ENCODE measurements at places on chromosomes 4 and X. TPM values are rescaled to one million over a fixed set of nuclear protein-coding genes. Genes with fewer than 3 reads are reported as not detected.

PHOX2B gene
- not detected for total RNA-seq

CTAG1A gene
- total RNA-seq: not detected

VCX3B gene
- not detected for total RNA-seq

FRAS1 gene
- 0.66 TPM for total RNA-seq

ADAMTS3 gene
- not detected for total RNA-seq

VCX gene
- total RNA-seq: 0.23 TPM

NLRP2B gene
- total RNA-seq: not detected

NIPAL1 gene
- total RNA-seq: 8.7 TPM

ADH5 gene
- total RNA-seq: 101 TPM

SLC25A6 gene
- 632 TPM for total RNA-seq

DNA sequence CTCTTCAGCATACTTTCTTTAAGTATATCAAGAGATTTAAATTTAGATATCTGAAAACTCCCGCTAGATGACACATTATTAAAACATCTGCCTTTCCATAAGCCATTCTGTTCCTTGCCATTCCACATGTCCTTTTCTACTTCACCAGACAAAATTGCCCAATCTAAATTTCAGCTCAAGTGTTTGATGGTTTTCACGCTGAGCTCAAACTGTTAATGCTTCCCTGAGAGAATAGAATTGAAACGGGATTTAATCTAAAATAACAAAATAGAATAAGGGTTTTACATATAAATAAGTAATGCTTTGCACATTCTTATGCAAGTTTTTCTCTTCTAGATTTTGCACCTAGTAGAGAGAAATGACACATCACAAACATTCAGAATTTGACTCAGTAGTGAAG lies 764.5 kb upstream of the TENM3 start:
- no peak for DNase-seq

DNA sequence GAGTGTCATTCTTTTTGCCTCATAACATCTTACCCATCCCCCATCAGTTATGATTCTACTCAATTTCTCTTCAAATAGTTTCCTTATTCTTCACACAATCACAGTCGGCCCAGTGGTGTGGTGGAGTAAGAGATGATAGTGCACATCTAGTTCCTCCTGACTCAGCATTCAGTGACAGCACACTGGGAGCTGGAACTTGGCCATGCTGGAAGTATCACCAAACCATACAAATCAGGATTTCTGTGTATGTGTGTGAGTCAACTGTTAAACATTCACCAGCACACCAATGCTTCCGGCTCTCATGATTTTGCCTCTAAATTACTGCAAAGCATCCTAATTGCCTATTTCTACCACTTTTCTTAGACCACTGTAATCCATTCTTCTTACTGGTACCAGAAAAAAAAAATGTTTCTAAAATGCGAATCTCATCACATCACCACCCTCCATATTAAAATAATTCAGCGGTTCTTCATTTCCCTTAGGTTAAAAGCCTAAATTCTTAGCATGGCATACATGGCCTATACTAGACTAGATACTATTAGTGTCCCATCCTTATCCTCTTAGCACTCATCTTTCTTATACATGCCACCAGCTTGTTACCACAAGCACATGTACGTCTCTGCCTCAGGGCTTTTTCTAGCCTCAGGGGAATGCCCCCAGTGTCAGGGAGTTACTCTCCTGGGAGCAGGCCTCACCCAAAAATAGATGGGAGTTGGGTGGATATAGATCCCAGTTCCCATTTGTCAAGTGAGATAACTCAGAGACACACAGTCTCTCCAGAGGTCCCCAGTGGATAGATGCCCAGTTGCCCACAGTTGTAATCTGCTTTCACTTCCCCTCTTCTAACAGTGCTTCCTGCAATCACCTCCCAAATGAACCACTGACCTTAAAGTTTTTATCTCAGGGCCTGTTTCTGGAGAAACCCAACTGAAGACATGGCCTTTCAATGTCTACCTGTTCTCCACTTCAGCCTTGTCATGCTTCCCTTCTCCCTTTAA lies 49.2 kb upstream of the DDX53 start:
- no peak for DNase-seq

DNA sequence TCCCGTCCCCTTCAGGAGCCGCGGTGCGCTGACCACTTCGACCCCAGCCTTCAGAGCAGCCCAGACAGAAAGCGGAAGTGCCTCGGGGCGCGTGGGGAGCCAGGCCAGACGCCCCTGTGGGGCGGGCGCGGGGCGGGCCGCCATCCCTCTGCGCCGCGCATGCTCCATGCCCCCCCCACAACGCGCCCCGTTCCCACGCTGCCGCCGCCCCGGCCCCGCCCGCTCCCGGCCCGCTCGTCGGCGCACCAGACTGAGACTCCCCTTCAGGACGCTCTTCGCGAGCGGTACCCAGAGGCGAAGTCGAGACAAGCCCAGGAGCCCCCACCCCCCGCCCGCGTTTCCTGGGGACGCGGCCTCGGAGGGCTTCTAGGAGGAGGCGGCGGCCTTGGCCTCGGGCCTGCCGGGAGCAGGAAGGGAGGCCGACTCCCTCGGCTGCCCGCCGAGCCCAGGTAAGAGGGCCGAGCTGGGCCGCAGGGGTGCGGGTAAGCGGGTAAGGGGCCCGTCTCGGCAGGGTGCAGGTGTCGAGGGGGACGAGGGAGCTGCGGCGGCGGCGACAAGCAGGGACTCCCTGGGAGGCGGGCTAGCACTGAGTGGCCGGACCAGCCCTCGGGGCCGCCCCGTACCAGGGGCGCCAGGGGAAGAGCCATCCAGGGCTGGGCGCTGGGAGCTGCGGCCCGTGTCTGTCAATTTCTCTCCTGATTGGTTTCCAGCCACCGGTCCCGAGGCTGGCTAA lies at the start of gene ZFP92:
Gene ZFP92 (plus strand): TSS at position 218 of the 733 bp plus-strand sequence. CDS start 6,851 bp downstream, outside the sequence.
- DNase-seq: no peak

- no peak for DNase-seq
Measured at GRCh38 chr4:166228112-166228511, 355.1 kb downstream of the TLL1 start.

GRCh38 chr4:95701500-95702170 lies 138.3 kb upstream of the PDHA2 start:
- DNase-seq: no peak

GRCh38 chrX:19799319-19800182 lies 87.8 kb downstream of the SH3KBP1 start:
- no peak for DNase-seq

- DNase-seq: no peak
Measured at GRCh38 chrX:38882894-38883626, 81.8 kb downstream of the MID1IP1 start.

GRCh38 chrX:37959212-37960021 lies 46.9 kb upstream of the SYTL5 start:
- no peak for DNase-seq

GRCh38 chrX:3244203-3244743 lies 102.2 kb downstream of the MXRA5 start:
- DNase-seq: no peak

DNA sequence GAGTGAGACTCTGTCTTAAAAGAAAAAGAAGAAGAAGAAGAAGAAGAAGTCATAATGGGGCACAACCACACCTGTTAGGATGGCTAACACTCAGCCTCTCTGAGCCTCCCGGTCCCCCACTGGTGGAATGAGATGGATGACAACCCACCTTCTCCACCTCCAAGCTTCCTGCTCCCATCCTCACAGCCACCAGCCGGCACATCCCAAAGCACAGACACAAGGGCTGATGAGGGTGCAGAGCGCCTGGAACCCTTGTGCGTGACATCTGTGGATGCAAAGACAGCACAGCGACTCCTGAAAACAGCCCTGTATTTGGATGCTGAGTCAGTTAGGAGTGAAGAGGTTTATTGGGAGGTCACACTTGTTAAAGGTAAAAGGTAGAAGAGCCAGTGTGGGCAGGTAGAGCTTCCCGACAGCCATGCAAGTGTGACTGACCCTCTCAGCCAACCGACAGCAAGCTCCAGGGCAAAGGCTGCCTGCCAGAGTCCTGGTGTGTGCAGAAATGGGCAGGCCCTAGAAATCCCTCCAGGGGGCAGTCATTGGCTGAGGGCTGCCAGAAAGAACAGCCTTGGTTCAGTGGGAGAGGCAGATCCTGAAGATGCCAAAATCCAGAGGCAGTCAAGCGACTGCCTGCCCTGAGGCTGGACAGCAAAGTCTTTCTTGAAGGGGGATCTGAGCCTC lies 26.6 kb upstream of the MAN2B2 start:
- DNase-seq: no peak

DNA sequence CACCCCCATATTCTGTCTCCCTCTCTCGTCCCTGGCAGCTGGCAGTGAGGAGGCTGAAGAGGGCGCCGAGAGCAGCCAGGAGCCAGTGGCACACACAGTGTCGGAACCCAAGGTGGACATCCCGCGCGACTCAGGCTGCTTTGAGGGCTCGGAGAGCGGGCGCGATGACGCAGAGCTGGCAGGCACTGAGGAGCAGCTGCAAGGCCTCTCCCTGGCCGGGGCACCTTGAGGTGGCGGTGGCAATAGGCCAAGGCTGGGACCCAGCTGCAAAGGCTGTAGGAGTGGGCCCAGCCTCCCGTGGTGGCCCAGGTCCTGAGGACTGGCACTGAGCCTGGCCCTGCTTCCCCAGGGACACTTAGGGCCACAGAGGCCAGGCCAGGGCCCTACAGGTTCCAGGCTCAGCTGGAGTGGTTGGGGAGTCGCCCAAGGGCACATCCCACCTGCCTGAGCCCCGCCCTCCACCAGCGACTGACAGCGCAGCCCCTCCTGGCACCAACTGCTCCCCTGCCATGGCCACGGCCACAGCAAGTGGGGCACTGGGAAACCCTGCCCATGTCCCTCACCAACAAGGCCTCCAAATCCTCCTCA lies 13.9 kb downstream of the SASH3 start:
- no peak for DNase-seq

- DNase-seq: no peak
Measured at GRCh38 chr4:41795796-41796385, 47.4 kb upstream of the PHOX2B start.

- peak; percentile 39 for DNase-seq
Measured at GRCh38 chr4:23333946-23334878, 555.6 kb downstream of the PPARGC1A start.

GRCh38 chr4:152281822-152282221 lies 254.1 kb downstream of the FBXW7 start:
- no peak for DNase-seq

DNA sequence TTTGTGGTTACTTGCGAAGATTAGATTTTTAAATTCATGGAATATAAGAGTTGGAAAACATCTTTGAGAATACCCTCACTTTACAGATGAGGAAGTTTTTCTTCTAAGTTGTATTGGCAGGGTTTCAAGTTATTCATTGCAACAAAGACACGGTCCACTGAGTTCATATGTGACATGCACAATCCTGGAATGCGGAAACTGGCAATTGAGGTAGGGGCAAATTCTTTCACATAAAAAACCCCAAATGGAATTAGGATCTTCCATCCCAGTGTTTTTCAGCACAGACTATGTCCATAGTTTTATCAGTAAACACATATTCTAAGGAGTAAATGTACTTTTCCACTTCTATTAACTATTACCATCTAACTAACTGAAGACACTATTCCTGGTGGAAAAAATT lies 81.8 kb upstream of the NAP1L5 start:
- DNase-seq: no peak

DNA sequence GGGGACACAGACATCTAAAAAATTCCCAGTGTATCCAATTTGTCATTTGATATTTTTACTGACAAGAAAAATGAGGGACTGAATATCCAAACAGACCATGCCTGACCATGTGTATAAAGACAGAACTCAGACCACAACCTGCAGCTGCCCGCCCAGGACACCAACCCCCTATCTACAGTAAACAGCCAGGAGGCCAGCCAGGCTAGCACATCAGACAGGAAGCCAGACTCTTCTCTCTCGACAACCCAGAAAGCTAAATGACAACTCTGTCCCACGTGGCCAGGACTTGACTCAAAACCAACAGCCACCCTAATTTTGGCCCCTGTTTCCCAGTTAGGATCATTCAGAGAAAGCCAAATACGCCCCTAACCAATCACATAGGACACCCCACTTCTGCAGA lies 15.1 kb downstream of the AFAP1 start:
- DNase-seq: no peak

GRCh38 chrX:110425222-110426154 lies 66.8 kb downstream of the RTL9 start:
- no peak for DNase-seq

GRCh38 chr4:140448830-140449229 lies 21.4 kb upstream of the CLGN start:
- DNase-seq: no peak

GRCh38 chrX:85882601-85883000 lies 164.8 kb downstream of the CHM start:
- no peak for DNase-seq

DNA sequence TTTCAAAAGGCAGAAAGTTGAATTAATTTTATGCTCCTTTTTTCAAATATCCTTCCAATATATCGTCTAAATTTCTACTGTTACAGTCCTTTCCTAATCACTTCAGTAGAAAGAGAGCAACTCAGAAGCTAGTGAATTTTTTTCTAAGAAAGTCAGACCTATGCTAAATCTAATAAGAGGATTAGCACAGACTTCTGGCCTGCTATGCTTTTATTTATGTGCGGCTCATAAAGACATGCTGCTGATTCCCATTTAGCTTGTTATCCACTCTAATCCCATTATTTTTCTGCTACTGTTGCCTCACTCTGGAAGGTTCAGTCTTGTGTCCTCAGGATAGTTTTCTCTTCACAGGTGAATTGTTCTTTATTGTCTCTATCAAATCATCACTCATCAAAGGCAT lies 473.5 kb upstream of the FAM241A start:
- no peak for DNase-seq

DNA sequence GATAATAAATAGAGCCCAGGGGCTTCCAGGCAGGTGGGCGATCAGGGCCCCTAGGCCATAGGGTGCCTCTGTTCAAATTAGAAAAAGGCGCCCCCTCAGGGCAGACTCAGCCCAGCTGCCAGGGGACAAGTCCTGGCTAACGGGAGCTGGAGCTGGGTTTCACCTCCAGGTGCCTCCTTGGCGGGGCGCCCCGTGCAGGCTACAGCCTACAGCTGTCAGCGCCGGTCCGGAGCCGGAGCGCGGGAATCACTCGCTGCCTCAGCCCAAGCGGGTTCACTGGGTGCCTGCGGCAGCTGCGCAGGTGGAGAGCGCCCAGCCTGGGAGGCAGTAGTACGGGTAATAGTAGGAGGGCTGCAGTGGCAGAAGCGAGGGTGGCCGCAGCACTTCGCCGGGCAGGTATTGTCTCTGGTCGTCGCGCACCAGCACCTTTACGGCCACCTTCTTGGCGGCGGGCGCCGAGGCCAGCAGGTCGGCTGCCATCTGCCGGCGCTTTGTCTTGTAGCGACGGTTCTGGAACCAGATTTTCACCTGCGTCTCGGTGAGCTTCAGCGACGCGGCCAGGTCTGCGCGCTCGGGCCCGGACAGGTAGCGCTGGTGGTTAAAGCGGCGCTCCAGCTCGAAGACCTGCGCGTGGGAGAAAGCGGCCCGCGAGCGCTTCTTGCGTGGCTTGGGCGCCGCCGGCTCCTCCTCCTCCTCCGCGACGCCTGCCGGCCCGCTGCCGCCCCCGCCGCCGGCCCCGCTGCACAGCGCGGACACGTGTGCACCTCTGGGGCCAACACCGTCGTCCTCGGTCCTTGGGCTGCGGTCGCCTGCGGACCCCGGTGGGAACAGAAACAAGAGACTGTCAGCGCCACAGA lies 2.4 kb downstream of the NKX3-2 start:
- DNase-seq: no peak

- DNase-seq: no peak
Measured at GRCh38 chr4:182062936-182063335, 180.3 kb upstream of the TENM3 start.

Data from GM12878 (cell line).